Activated effector memory CD4-positive, alpha-beta T cell treated with anti-CD3 and anti-CD28 coated beads, Interleukin-2, amount 50 U/mL, for 16 hours (primary cell): ENCODE measurements at places on chromosomes 12 and 14.

DNA sequence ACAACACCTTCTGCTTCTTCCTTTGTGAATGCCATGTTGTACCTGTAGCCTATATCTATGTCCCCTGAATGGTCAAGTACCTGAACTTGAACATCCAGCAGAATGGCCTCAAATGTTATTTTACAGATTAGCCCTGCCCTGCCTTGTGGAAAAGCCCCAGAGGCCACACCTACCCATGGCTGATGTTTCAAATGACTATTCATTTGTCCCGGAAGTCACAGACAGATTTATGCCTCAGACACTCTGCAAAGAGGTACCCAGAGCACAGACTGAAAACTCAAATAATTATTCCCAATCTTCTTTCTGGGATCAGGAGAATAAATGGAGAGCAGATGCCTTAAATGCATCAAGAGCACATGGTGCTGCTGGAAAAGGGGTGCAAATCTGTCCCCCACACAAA lies 13.0 kb upstream of the DPF3 start:
- no peak for DNase-seq

DNA sequence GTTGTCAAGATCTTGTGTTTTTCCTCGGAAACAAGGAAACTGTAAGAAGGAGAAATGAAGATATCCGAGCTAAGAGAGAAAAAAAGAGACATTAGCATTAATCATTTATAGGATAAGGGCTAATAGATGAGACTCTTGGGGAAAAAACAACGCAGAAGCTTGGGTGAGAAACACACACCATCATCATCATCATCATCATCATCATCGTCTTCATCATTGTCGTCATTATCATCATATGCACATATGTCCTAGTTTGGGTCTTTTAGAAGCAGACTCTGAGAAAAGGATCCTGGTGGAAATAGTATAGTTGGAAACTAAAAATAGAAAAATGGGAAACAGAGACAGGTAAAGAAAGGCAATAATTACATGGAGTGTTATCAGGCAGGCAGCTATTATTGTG lies 95.9 kb downstream of the PAH start:
- no peak for DNase-seq

DNA sequence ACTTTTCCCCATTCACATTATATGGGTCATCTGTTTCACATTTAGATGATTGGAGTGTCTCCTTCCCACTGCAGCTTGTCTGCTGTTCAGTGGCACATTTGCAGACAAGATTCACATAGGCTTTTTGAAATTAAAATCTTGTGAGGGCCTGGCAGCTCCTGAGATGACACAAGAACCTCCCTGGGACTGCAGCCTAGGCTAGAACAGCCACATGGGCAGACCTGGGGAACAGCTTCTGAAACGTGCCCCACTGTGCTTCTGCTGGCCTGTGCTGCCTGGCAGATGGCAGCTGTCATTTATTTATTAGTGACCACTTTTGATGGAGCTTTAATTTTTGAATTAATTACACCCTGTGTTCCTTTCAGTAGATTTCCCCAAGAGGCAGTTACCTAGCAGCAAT lies 137.4 kb downstream of the GRIP1 start:
- DNase-seq: no peak

GRCh38 chr14:100370003-100370402 lies 46.9 kb downstream of the SLC25A47 start:
- no peak for DNase-seq

DNA sequence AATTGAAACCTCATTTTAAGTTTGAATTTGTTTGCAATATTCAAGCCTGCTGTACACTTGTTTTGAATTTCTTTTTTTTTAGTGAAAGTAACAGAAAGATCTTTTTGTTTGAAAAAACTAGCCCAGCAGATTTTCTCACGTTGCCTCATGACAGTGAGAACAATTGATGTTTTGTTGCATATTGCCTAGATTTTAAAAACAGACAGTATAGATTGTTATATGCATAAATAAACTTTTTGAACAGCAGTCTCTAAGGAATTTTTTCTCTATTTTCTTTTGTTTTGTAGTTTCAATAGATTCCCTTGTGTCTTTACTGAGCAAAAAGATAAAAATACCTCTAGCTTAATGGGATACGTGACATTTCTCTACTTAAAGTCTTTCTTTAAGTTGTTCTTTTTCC lies 15.4 kb downstream of the OR6C6 start:
- DNase-seq: no peak

DNA sequence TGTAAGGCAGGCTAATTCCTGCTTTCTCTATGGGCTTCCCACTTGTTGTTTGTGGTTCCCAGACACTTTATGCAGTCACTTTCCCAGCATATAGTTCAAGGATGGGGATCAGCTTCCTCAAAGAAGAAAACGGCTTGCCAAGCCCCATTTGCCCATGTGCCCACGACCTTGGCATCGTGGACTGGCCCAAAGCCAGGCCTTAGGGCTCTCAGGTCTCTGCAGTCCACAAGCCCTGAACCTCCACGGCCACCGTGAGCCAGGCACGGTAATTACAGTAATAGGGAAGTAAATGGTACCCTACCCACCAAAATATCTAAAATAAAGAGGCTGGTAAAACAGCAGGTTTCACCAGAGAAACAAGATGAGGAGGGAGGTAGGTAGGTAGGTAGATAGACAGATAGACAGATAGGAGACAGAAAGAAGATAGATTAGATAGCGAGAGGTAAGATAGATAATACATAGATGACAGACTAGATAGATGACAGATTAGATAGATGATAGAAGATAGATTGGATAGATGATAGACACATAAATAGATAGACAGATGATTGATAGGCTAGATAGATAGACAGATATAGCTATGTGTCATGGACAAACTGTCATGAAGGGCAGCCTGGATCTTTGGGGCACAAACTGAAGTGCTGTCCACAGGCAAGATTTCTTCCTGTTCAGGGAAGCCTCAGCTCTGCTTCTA lies 163.1 kb downstream of the SLC15A4 start:
- no peak for DNase-seq

GRCh38 chr12:100987552-100988521 lies 193.3 kb downstream of the ANO4 start:
- DNase-seq: no peak

- no peak for DNase-seq
These were observed 4.6 kb downstream of the PSEN1 start for GRCh38 chr14:73140811-73141323.

DNA sequence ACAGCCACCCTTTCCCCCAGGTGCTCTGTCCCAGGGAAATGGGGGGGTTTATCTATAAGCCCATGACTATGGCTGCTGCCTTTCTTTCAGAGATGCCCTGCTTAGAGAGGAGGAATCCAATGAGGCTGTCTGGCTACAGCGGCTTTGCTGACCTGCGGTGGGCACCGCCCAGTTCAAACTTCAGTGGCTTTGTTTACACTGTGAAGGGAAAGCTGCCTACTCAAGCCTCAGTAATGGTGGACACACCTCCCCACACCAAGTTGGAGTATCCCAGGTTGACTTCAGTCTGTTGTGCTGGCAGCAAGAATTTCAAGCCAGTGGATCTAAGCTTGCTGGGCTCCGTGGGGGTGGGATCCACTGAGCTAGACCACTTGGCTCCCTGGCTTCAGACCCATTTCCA lies 869.2 kb downstream of the SLC6A15 start:
- DNase-seq: no peak

- DNase-seq: no peak
These were observed 205.4 kb downstream of the RERGL start for GRCh38 chr12:17884581-17884980.

- DNase-seq: no peak
These were observed 66.1 kb downstream of the DYRK2 start for GRCh38 chr12:67714648-67715047.

DNA sequence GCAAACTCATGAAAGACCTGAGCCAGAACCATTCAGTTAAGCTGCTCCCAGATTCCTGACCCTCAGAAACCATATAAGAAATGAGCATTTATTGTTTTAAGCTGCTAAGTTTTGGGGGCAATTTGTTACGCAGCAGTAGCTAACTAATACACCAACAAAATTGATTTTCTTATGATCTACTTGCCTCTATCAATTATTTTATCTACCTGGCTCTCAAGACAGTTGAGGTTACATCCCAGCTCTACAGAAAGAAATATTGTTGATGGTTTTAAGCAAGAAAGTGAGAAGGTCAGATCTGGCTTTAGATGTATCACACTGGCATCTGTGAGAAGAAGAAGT lies 103.1 kb upstream of the MDM1 start:
- DNase-seq: no peak

GRCh38 chr14:49703965-49704364 lies 11.0 kb downstream of the KLHDC1 start:
- no peak for DNase-seq

DNA sequence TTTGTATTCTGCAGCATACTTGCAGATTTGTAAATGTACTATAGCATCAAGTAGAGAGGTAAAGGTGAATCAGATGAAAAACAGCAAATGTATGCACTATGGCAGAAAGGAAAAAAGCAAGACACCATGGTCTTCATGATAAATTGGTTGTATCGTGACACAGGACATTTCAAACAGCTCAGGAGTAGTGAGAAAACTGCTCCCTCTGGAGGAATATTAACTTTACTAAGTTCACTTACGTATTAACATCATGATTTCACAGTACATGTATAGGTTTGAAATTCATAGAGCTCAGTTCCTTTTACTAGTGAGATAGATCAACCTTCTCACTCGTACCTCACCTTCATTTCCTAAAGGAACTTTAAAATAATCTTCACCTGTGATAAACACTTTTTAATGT lies 6.5 kb downstream of the MBIP start:
- DNase-seq: no peak

DNA sequence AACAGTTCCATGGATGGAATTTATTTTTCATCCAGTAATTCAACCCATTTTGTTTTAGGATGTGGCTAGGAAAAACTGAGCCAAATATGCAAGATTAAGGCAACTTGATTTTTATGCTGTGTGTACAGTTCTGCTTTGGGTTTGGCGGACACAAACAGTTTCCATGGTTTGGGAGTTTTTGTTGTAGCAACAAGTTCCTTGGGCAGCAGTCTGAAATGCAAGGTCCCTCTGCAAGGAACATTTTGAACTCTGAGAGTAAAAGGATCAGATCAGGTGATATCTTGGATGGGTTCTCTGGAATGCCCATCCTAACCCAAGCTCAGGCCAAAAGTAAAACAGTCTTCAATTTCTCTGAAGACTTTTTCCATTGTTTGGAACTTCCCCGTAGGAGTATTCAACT lies 161.2 kb downstream of the TMX1 start:
- DNase-seq: no peak

DNA sequence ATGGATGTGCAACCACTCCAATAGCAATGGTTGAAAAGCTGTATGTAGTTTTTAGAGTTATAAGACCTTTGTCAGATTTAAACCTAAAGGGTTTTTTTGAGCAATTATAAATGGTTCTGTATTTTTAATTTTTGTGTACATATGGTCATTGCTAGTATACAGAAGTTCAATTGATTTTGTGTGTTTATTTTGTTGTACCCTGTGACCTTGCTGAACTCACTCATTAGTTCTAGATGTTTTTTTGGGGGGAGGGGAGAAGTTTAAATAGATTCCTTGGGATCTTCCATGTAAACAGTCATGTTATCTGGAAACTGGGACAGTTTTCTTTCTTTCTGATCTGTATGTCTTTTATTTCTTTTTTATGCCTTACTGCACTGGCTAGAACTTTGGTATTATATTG lies 87.8 kb downstream of the MED13L start:
- DNase-seq: no peak

DNA sequence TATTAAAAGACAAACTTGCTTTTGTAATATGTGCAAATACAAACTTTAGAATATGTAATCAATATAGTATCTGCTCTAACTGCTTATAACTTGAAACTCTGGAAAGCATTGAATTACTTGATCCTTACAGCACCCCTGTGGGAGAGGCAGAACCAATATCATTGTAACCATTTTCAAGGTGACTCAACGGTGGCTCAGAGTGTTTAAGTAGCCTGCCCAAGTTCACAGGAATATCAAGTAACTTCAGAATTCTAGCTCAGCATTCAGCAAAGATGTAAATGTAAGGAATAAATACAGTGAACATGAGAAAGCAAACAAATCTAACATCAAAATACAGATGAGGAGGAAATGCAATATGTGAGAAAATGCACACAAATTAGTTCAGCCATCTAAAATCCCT lies 264.6 kb downstream of the NELL2 start:
- no peak for DNase-seq

DNA sequence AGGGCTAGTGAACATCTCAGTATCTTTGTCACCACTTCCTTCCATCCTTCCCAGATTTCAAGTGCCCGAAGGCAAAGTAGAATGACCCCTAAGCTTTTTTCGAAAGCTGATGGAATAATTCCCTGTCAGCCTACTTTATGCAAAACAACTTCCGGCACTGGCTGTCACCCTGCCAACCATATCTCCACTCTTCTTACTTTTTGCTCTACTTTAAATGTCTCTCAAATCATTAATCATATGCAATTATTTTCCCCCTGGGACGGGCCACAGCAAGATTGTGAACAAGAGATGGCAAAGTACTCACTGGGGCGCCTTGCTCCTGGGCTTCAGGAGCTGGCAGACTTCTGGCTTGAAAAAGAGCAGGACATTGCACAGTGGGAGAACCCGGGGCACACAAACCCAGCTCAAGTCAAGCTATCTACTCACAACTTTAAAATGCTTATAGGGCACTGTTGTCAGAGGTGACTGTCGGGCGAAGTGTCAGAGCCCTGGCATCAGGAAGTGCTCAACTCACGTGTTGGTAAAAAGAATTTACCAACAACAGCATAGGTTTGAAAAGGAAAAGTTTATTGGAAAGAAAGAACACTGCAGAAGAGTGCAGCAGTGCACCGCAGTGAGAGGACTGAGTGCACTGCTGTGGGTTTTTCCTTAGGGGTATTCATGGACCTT lies 373.5 kb downstream of the PAWR start:
- DNase-seq: no peak

GRCh38 chr14:31950764-31951637 lies 126.1 kb upstream of the ARHGAP5 start:
- no peak for DNase-seq

- DNase-seq: no peak
These were observed 24.4 kb upstream of the PTPRB start for GRCh38 chr12:70661466-70662161.

DNA sequence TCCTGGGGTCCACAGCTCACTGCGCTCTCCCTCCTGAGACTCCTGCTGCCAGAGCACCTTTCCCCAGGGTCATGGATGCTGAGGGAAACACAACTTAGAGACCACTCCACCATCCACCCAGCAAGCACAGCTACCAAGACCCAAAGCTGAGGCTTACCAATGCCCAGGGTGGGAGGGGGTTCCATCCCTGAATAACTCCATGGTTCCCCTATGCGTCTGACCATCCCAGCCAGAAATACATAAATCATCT lies 36.3 kb downstream of the DAD1 start:
- DNase-seq: no peak

- DNase-seq: no peak
These were observed 47.6 kb upstream of the ATP2B1 start for GRCh38 chr12:89756194-89756584.

GRCh38 chr12:52221912-52222457 lies 11.1 kb upstream of the KRT7 start:
- DNase-seq: peak; percentile 84
